ENCODE measurements at places on chromosomes 5 and 9.
A peak's percentile ranks its signal among the peaks of the same experiment; 100 is the strongest.

GRCh38 chr5:56816546-56817081, 1.3 kb downstream of the MAP3K1 start:
- DNase-seq = no peak

GRCh38 chr5:119078071-119078846, 7.4 kb downstream of the DMXL1 start:
- DNase-seq = no peak

DNA sequence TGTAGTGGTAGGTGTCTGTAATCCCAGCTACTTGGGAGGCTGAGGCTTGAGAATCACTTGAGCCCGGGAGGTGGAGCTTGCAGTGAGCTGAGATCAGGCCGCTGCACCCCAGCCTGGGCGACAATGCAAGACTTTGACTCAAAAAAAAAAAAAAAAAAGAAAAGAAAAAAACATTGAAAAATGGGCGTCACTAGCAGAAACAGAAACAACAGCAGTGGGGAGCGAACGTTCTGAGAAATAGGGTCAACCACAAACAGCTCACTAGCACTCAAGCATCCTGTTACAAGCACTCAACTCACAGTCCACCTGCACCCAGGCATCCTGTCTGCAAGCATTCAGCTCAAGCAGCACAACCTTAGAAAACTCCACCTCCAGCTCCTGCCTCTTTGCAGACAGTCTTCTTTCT, 17.2 kb downstream of the TRIM14 start:
- no peak for DNase-seq

- no peak for DNase-seq
These were observed 58.8 kb upstream of the RAD23B start for GRCh38 chr9:107224252-107224651.

- DNase-seq = no peak
These were observed 974.5 kb upstream of the CDH10 start for GRCh38 chr5:25619273-25619672.

DNA sequence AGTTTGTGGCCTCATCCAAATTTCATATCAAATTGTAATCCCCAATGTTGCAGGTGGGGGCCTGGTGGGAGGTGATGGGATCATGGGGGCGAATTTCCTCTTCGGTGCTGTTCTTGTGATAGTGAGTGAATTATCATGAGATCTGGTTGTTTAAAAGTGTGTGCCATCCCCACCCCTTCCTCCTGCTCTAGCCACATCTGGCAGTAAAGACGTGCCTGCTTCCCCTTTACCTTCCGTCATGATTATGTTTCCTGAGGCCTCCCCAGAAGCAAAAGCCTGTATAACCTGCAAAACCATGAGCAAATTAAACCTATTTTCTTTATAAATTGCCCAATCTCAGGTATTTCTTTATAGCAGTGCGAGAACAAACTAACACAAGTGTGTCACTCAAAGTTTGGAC, 71.0 kb upstream of the MOCS2 start:
- no peak for DNase-seq

DNA sequence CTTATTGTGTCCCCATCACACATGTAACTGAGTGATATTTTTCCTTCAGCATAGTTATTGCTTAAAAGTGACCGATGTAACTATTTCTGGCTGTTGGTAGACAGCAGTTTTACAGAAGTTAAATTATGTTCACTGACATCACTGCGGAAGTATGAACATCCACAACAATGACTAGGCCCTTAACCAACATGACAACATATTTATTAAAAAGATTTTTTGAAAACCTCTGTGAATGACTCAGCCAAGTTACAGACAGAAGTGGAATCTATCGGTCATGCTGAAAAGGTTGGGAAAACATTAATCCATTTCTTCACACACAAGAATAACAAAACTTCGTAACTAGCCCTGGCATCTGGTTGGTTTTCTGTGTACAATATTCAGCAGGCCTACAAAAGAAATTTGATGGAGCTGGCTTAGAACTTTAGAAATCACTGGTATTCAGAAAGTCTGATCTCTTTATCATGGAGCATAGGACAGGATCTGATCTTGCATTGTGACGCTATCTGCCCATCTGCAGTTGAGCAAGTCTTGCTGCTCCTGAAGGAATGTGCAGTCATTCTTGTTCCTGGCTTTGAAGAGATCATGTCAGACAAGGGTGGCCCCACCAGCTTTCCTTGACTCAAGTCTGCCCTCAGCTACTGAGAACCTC, 6.5 kb downstream of the GLIS3 start:
- DNase-seq = no peak

- no peak for DNase-seq
These were observed 77.1 kb downstream of the PPARGC1B start for GRCh38 chr5:149807176-149807575.

DNA sequence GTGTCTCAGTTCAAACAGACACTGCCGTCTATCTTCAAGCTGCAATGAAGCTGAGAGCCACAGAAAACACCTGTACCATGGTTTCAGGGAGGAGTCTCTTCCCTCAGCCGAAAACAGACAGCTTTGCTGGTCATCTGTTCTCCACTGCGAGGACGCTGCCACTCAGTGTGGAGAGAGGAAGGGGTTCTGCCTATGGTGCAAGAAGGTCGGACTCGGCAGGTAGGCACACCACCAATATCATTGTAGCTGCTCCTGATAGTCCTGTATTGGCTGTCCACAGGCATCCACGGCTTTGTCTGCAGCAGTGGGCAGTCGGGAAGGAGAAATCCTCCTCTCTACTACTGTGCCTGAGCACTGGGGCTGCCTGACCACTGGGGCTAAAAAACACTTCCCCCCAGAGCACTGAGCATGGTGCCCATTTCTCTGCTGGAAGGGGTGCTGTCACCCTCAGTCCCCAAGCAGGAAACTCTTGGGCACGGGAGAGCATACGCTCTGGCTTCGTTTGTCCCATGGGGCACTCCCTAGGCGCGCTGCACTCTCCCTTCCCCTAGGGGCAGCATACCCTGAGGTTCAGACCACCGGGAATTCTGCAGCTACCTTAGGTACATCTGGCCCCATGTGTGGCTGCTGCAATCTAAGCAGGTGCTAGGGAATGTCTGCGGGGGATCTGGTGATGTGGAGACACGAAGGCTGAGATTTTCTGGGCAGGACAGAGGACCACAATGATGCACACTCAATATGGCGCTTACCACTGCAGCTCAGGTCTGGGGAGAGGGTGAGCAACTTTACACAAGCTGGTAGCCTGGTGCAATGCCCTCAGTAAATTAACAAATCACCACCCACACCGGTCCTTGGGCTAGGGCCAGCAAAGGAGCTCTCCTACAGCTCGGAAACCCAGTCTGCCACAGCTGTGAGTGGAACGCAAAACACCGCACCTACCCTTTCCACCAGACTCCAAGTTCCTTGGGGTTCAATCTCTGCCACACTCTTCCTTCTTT, 880.9 kb upstream of the SEMA6A start:
- peak; percentile 40 for DNase-seq

DNA sequence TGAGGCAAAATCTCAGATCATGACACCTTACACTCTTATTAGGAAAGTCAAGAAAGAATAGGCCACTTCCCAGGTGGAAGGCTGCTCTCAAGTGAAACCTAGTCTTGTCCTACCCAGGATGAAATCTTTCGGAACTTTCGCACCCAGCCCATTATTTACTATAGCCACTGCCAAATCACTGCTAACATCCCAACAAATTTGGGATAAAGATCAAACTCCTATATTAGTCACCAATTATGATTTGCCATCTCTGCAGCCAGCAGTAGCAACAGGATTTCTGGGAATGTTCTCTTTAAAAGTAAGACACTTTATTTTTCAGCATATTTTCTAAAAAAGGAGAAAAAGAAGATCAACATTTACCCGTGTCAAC, 224.6 kb downstream of the GAS1 start:
- DNase-seq = no peak

- no peak for DNase-seq
These were observed 19.6 kb downstream of the ROR2 start for GRCh38 chr9:91930475-91930874.

- peak; percentile 20 for DNase-seq
These were observed 10.1 kb downstream of the TRIO start for GRCh38 chr5:14153071-14153864.

DNA sequence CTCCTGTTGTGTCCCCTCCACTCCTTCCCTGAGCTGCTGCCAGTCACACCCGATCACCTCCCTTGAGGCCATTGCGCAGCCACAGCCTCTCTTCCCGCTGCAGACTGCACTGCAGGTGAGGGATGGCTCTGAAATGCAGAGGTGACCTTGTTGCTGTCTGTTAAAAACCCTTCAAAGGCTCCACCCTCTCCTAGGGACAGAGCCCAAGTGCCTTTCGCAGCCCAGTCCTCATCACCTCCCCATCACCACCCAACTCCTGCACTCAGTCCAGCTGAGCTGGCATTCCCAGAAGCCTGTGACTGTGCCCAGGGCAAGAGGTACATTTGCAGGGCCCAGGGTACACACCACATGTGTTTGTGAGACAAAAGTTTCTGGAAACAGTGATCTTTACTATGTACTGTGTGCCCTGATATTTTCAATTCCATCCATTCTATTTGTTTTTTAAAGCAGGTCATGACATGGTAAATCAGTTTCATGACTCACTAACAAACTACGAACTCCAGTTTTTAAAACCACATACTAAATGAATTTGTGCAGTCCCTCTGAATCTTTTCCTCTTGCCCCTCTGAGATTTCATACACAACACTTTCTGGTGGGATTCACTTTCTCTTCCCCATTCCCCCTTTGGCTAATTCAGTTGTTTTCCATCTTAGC, 73.0 kb upstream of the SPOCK1 start:
- DNase-seq = no peak

GRCh38 chr9:17807613-17808282, 228.9 kb downstream of the SH3GL2 start:
- DNase-seq = peak; percentile 32

DNA sequence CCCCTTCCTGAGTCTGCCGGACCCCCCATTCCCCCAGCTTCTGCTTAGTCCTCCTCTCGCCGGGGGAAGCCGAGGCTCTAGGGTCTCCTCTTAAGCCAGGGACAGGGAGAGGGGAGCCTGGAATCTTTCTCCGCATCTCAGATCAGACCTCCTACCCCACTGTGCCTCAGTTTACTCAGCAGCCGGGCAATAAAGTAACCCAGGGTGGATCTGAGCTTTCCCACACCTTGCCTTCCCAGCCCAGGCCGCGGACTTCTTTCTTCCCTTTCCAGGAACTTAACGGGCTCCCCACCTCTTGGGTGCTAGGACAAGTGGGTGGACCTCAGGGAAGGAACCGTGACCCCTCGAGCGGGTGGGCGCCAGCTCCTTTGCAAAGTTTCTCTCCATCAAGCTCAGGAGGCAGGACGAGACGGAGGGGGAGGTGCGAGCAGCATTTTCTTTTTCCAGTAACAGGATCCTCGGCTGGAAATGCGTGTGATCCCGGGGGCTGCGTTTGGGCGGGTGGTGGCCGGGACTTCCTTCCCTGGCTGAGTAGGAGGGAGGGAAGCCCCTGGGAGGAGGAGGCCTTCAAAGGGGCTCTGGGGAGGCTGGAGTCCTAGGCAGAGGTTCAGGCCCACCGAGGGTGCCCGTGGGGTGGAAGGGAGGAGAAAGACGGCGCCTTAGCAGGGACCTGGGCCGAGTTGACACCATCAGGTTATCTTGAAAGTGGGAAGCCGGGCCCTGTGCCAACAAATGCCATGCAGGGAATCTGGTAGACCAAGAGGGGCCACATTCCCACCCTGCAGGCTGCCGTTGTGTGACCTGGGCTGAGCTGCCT, 795 bp downstream of the DAB2IP start:
- no peak for DNase-seq

DNA sequence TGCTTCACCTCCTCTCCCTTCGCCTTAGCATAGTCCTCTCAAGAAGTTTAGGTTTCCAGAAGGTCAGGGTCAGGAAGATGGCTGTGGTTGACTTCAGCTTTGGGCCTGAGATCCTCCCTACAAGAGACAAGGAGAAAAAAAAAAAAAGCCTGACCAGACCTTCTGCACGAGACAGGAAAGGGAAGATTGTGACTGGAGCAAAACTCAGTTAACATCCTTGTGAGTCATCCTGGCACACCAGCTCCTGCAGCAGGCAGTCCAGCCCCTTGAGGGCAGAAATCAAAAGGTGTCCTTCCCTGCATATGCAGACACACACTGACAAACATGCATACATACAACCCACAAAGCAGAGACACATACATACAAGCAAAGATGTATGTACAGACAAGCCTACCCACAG, 18.0 kb upstream of the ENHO start:
- DNase-seq = no peak

- no peak for DNase-seq
These were observed 57.7 kb upstream of the CPEB4 start for GRCh38 chr5:173830421-173830820.

DNA sequence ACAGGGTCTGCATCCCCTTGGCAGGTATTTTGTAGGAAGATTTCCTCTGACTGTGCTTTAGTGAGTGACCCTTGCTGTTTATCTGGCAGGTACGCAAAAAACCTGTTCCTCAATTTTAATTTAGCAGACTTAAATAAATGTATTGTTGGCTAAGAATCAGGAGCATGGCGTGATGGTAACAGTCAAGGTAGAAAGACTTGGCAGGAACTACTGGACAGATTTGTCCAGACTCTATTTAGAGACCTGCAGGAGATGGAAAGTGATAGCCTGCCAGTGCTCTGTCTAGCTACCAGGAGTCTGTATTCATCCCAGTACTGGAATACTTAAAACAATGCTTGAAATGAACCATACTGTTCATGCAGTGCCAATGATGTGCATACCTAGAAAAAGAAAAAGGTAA, 78.8 kb upstream of the MAST4 start:
- no peak for DNase-seq

- DNase-seq = no peak
These were observed 51.0 kb downstream of the FBN2 start for GRCh38 chr5:128487041-128487440.

- no peak for DNase-seq
These were observed 376 bp downstream of the GOLGA1 start for GRCh38 chr9:124940521-124940893.

DNA sequence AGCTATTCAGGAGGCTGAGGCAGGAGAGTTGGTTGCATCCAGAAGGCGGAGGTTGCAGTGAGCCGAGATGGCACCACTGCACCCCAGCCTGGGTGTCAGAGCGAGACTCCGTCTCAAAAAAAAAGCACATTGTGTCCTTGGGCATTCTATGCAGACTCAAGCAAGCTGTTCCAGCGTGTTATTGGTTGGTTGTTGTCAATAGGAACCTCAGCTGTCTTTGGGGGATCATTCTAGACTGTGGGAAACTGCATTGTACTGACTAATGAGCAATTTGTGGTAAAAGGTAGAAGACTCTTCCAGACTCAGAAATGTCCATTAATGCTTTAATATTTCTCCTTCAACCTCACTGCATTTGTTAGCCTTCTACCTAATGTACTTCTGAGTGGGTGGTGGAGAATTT, 379.5 kb upstream of the GRAMD2B start:
- no peak for DNase-seq

GRCh38 chr9:108211411-108211955, 644.3 kb downstream of the ACTL7B start:
- DNase-seq = no peak

- DNase-seq = no peak
These were observed 192.2 kb downstream of the C9orf152 start for GRCh38 chr9:110015759-110016158.

- DNase-seq = no peak
These were observed 172.5 kb downstream of the RAB3C start for GRCh38 chr5:58755397-58755796.

DNA sequence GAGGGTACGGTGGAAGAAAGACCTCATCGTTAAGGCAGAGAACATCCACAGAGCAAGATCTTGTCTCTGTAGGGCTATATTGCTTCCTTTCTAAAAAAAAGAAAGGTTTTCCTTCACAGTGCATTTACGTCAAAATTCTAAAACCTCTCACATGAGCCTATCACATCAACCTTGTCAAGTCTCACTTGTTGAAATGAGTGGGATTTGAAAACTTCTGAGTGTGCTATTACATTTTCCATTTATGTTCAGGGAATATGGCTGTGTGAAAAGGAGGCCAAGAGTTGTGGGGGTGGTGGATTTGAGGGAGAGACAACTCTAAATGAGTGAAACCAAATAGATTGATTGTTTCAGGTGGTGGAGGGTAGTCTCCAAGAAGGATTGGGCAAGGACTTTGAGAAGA, 147.1 kb upstream of the MPDZ start:
- DNase-seq = no peak
